Aorta (tissue), 5 donors: ENCODE measurements at places on chromosomes 7 and 10.

DNA sequence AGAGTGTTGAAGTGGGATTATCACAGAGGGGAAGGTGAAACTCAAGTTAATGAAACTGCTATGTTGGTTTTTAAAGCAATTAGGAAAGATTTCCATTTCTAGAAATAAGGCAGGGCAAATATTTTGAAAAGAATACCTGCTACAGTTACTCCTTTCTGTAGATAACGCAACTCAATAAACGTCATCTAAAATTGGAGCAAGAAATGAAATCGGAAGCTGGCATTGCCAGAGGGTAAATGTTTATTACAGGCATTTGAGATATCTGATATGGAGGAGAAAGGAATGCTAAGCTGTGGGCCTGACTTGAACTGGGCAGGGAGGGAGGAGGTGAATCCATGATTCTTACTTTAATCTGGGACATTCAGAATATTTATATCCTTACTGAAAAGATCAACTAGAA, 217.0 kb upstream of the ADARB2 start:
- no peaks in the 10 kb centered on the region for H3K27me3 ChIP-seq
- DNase-seq, result no peak
- no peak overlapping the region for H3K4me3 ChIP-seq
- no peaks in the 10 kb centered on the region for H3K36me3 ChIP-seq
- no peak overlapping the region for H3K27ac ChIP-seq

- no peaks in the 10 kb centered on the region for H3K27me3 ChIP-seq
- H3K36me3 ChIP-seq, result no peaks in the 10 kb centered on the region
- H3K27ac ChIP-seq, result no peak overlapping the region
- no peak overlapping the region for H3K4me3 ChIP-seq
- no peaks in the 10 kb centered on the region for H3K4me1 ChIP-seq
Measured at GRCh38 chr10:133034762-133035161, 53.0 kb upstream of the ADGRA1 start.

GRCh38 chr7:101021703-101022102, 1.8 kb downstream of the MUC17 start:
- no peak for DNase-seq
- no peak overlapping the region for H3K4me3 ChIP-seq
- no peaks in the 10 kb centered on the region for H3K36me3 ChIP-seq
- no peak overlapping the region for H3K27ac ChIP-seq

DNA sequence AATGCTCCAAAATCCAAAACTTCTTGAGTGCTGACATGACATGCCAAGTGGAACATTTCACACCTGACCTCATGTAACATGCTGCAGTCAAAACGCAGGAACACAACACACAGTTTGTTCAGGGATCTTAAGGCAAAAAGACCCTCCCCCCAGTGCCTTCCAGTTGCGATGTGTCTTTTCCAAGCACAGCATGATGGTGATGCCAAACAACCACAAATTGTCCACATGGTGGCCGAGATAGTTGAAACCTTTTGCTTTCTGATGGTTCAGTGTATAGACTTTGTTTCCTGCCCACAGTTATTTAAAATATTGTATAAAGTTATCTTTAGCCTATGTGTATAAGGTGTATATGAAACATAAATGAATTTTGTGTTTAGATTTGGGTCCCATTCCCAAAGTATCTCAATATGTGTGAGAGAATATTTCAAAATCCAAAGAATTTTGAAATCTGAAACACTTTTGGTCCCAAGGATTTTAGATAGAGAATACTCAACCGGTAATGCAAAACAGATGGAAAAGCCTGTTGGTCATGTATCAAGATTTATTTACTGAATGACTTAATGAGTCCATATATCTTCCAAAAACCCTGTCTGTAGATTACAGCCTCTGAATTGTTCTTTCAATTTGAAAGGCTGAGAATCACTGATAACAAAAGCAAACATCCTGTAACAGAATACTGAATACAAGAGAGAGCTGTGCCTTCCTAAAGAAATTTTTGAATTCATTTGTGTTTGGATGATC, 93.4 kb upstream of the OIT3 start:
- no peak overlapping the region for H3K27ac ChIP-seq
- no peaks in the 10 kb centered on the region for H3K27me3 ChIP-seq
- H3K36me3 ChIP-seq, result no peaks in the 10 kb centered on the region
- no peak overlapping the region for H3K4me3 ChIP-seq

DNA sequence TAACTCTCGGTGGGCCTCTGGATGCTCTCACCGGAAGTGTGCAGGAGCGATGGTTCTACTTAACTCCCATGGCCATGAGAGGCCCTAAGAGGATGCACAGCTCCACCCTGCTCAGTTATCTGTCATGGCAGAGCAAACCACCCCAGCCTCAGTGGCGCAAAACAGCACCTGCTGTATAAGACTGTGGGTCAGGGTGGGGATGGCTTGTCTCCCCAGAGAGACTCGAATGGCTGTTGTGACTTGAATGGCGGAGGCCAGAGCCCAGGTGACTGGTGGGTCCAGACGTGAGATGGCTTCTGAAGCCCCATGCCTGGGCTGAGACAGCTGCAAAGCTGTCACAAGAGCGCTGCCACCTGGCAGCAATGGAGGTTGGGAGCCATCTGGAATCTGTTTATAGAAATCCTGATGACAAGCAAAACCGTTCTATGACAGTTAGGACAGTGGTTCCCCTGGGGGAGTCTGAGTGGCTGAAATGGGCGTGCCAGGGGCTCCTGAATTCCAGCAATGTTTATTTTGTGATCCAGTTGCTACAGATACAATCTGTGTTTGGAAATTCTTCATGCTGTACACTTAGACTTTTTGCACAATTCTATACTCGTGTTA, 490.5 kb downstream of the TCERG1L start:
- H3K27me3 ChIP-seq, result no peaks in the 10 kb centered on the region
- no peak overlapping the region for H3K27ac ChIP-seq
- no peak overlapping the region for H3K4me3 ChIP-seq

DNA sequence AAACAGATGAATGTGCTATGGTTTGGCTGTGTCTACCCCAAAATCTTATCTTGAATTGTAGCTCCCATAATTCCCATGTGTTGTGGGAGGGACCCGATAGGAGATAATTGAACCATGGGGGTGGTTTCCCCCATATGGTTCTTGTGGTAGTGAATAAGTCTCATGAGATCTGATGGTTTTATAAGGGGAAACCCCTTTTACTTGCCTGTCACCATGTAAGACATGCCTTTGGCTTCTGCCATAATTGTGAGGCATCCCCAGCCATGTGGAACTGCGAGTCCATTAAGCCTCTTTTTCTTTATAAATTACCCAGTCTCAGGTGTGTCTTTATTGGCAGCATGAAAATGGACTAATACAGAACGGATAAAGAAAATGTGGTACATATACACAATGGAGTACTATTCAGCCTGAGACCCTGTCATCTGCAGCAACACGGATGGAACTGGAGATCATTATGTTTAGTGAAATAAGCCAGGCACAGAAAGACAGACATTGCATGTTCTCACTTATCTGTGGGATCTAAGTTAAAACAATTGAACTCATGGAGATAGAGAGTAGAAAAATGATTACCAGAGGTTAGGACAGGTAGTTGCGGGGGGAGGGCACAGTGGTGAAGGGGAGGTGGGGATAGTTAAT, 587.6 kb upstream of the NRP1 start:
- H3K36me3 ChIP-seq, result no peaks in the 10 kb centered on the region
- no peak overlapping the region for H3K27ac ChIP-seq
- H3K4me3 ChIP-seq, result no peak overlapping the region
- no peaks in the 10 kb centered on the region for H3K27me3 ChIP-seq

DNA sequence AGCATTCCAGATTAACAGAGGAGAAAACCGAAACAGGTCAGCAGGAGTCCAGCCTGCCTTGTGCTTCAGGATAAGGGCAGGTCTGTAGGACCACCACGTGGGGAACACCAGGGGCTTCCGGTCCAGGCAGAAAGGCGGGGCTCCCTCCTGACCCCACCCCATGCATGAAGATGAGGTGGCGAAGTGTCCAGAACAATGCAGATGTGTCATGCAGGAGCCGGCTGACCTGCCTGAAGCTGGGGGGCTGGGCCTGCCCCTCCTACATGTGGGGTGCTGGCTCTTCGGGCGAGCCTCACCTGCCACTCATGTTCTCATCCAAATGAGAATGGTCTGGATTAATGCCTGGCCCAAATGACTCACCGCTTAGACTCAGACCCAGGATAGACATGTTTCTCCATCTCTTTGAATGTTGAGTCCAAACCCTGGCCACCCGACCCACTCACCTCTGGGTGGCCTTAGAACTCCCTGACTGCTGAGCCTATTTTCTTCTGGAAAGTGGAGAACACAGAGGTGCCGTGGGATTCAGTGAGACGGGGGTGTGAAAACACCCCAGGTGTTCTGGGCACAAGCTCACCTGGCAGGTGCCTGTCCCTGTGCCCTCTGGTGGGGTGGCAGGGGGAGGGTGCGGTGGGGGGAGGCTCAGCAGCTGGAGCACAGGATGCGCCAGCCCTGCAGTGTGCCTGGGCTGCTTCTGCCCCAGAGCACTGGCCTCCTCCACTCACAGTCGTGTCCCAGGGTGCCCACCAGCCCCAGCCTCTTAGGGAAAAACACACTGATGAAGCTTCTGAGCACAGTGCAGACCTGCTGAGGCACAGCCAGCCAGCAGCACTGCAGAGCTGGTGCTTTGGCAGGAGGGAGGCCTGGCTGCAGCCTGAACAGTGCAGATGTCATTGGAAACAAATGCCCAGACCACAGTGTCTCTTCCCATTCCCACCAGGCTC, 55.2 kb upstream of the GDF10 start:
- no peaks in the 10 kb centered on the region for H3K27me3 ChIP-seq
- DNase-seq, result no peak
- H3K4me1 ChIP-seq, result no peaks in the 10 kb centered on the region
- no peaks in the 10 kb centered on the region for H3K36me3 ChIP-seq
- H3K27ac ChIP-seq, result no peak overlapping the region
- no peak overlapping the region for H3K4me3 ChIP-seq

DNA sequence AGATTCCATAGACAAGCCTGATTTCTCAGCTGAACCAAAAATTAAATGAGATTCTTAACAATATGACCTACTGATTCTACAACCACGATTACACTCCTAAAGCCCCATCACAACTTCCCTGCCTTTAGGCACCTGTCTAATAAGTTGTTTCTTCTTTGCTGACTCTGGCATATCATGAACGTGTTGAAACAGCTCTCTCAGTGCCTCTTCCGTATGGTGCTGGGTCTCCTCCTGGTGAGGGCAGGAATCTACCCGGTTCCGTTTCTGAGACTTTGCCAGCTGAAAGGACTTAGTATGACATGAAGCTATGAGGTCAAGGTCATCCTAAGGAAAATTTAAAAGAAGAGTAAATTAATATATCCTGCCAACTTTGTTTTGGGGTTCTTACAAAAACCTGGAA, 48.6 kb downstream of the ARHGAP19 start:
- H3K27ac ChIP-seq, result no peak overlapping the region
- no peak overlapping the region for H3K4me3 ChIP-seq
- no peak for DNase-seq
- no peaks in the 10 kb centered on the region for H3K27me3 ChIP-seq
- no peaks in the 10 kb centered on the region for H3K36me3 ChIP-seq

DNA sequence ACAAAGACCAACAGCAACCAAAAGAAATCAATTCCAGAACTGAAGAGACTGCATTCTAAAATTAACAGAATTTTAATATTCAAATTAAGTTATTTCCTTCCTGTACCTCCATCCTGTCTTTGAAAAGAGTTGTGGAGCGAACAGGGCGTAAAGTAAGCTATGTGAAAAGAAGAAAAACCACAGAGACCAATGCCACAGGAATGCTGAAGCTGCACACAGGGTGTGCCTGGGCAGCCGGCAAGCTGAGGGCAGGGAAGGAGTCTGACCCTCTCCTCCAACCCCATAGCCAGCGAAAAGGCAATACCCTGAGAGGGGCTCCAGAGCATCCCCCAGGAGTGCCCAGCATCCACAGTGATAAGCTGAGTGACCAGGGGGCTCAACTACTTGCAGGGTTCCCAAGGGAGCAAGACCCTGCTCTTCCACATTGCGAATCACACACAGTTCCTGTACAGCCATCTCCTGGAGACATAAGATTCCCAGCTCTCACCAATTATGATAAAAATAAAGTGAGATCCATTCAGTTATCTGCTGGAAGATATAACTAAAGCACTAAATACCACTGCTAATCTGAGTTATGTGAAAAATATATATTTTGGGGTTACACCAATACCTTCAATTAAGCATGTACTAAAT, 93.8 kb downstream of the PARD3 start:
- H3K4me3 ChIP-seq, result no peak overlapping the region
- DNase-seq, result no peak
- H3K27ac ChIP-seq, result no peak overlapping the region
- H3K27me3 ChIP-seq, result no peaks in the 10 kb centered on the region
- no peaks in the 10 kb centered on the region for H3K4me1 ChIP-seq

DNA sequence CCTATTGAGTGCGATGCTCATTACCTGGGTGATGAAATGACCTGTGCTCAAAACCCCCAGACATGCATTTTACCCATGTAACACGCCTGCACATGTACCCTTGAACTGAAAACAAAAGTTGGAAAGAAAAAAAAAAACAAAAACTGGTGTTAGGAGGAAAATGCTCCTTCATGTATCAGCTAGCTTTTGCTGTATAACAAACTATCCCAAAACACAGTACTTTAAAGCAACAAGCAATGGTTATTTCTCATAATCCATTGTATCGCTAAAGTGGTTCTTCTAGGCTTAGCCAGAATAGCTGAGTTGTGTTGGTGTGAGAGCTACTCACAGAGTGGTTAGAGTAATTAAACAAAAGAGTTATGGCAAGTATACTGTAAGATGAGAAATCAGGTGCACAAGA, 12.2 kb upstream of the GALNT11 start:
- no peaks in the 10 kb centered on the region for H3K27me3 ChIP-seq
- no peaks in the 10 kb centered on the region for H3K4me1 ChIP-seq
- no peak for DNase-seq
- no peak overlapping the region for H3K27ac ChIP-seq
- no peak overlapping the region for H3K4me3 ChIP-seq
- H3K36me3 ChIP-seq, result no peaks in the 10 kb centered on the region

DNA sequence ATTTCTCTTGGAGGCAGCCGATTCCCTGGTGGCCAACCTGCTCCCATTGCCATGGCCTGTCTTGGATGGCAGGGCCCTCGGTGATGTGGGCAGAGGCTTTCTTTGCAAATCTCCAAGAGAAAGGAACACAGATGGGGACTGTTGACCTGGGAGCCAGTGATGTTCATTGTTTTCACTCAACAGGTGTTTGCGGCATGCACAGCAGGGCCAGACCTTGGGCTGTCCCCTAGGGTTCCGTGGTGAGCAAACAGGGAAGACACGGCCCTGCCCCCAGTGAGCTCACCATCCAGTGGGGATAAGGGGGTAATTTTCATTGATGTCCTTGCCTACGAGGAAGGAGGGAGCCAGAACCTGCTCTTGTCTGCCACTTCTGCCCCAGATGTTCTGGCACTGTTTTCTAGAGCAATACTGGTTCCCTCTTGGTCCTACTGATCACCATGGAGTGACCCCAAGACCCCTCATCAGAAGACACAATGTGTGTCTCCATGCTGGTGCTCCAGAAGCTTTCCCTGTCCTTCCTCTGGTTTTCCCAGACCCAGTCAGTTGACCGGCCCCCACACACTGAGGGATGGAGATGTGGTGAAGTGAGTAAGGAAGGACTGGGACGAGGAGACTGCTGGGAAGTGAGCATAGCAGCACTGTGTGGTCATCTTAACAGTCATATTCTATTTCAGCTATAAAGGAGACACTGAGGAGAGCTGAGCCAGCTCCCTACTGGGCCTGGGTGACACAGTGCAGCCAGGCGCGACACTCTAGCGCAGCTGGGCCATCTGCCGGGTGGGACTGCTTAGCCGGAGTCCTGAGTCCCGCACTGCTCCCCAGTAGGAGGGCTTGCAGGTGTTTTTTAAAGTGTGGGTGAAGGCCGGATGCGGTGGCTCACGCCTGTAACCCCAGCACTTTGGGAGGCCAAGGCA, 20.4 kb upstream of the FIGNL1 start:
- H3K27ac ChIP-seq, result no peak overlapping the region
- no peak overlapping the region for H3K4me3 ChIP-seq
- DNase-seq, result no peak
- no peaks in the 10 kb centered on the region for H3K27me3 ChIP-seq
